ENCODE measurements at places on chromosomes 16 and 17. TPM values are rescaled to one million over a fixed set of nuclear protein-coding genes. Genes with fewer than 3 reads are reported as not detected.

The CDRT15 gene
- total RNA-seq, result not detected

DNA sequence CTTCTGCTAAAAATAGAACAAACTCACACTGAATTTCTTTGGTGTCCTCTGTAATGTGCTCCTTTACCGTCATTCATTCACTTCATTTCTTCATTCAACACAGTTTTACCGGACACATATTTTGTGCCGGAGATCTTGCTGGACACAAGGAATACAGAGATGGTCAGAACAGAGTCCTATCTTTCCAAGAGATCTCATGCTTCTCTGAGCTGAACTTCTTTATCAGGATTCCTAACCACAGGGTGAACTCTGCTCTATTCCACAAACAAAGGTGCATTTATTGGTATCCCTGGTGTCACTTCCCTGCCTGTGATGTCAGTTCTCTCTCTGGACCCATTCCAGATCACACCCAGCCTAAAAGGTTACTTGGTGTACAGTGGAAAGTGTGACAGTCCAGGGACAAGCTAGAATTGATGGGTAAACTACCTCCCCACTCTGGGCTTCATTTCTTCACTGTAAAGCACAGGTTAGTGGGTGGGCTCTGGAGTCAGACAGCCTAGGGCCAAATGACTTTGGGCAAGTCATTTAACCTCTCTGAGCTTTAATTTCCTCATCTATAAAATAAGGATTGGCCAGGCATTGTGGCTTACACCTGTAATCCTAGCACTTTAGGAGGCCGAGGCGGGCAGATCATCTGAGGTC lies 4.2 kb downstream of the IFI35 start:
- no peak for DNase-seq

The ZNF200 gene
- 6.1 TPM for total RNA-seq

DNA sequence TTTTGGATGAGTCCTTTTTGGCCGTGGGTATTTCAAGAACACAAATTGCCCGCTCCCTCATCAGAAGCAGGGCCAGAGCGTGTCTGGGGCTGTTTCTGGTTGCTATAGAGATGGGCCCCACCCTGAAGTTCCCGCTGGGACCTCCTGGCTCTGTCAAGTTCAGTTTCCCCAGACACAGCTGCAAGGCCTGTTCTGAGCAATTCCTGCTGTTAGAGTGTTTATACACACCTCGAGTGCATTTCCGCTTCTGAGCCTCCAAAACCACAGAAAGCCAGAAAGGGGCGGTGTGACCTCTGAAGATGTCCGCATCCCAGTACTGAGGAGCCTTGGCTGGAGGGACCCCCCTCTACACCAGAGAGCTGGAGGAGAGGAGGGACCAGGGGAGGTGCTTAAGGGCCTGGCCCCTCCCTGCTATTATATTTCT lies 9.3 kb upstream of the WBP2 start:
- no peak for DNase-seq

GRCh38 chr16:19583665-19584300 lies 28.3 kb downstream of the VPS35L start:
- DNase-seq, result no peak

GRCh38 chr17:27466743-27467375 lies 10.6 kb downstream of the KSR1 start:
- DNase-seq, result no peak

DNA sequence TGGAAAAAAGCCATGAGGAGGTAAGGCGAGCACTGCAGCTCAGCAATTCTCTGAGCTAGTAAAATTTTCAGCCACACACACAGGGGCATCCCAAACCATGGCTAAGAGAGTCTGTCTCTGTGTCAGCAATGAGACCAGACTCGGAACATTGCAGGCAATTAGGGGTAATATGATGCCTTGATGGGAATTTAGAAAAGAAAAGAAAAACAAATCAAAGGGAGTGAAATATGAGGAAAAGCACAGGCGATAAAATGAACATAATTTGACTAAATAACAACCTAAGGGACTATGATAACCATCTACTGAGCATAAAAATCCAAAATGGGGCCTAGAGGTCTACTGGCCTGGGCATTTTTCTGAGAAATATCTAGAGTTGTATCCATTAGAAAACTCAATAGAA lies 546.0 kb upstream of the PSMD7 start:
- DNase-seq, result no peak

The ELP5 gene
- total RNA-seq, result 37.0 TPM

DNA sequence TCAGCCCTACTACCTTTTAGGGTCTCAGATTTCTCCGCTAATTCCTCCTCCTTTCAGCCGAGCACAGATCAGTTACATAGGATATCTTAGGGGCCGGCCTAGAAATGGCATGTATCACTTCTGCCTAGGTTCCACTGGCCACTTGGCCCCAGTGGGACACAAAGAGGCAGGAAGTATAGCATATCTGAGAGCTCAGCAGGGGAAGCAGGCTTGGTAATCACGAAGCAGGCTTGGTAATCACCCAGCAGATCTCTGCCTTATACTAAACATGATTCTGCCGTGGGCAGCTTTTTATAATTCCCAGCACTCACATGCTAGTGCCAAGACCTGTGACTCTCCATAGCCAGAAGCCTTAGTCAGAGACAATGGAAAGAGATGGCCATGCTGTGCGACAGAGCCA lies 59.6 kb upstream of the CACNG5 start:
- DNase-seq, result no peak

GRCh38 chr17:67628580-67629013 lies 89.1 kb upstream of the NOL11 start:
- no peak for DNase-seq
